Activated T-cell treated with anti-CD3 and anti-CD28 coated beads, Interleukin-2, amount 50 U/mL, for 24 hours (primary cell): ENCODE measurements at places on chromosomes 16 and 17.

DNA sequence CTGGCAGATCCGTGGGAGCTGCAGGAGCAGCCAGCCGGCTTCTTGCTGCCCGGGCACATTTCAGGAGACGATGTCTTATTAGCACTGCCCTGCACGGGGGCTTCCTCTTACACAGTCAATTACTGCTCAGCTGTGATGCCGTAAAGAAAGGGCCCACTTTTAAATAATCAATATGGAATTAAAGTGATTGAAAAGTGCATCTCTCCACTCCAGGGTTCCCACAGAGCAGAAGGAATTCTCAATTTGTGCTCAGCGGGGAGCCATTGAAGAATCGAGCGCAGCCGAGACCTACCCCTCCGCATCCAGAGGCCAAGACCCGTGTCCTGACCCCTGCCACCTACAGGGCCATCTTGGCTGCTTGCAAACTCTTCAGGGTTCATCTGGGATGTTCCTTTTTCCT is 399.4 kb upstream of the C16orf82 start:
- no peak for DNase-seq

- DNase-seq: no peak
These were observed 93.3 kb downstream of the TOX3 start for GRCh38 chr16:52453644-52454043.

DNA sequence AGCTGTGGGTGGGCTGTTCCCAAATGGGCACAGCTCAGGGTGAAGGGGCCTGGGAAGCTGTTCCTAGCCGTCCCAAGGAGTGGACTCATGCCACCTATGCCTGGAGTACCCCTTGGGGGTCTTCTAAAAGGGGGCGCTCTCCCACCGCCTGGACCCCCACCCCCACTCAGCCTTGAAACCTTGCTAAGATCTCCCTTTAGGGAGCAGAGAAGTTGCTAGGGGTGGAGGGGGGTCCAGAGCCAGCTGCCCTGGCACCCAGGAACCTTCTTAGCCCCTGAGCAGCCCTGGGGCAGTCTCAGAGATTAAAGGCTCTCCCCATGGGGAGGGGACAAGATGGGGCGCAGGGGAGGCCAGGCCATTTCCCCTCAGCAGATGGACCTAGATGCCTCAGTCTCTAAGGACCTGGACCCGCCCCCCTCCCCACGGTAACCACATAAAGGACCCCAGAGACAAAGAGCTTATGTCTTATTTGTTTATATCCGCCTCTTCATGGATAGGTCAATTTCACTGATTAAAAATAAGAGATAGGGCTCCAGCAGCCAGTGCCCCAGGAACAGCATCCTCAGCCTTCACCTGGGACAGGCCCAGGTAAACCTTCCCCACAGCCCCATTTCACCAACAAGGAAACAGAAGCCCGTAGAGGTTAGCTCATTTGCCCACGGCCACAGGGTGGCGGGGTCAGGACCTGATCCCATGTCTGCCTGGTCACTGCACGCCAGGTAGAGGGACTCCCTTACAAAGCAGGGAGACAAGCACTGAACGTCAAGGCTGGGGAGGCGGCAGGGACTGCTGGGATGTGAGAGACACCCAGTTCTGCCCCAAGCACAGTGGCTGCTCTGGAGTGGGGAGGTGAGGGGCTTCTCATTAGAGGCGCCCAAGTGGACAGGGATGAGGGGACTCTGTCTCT is 3.4 kb downstream of the MTSS2 start:
- DNase-seq: no peak

DNA sequence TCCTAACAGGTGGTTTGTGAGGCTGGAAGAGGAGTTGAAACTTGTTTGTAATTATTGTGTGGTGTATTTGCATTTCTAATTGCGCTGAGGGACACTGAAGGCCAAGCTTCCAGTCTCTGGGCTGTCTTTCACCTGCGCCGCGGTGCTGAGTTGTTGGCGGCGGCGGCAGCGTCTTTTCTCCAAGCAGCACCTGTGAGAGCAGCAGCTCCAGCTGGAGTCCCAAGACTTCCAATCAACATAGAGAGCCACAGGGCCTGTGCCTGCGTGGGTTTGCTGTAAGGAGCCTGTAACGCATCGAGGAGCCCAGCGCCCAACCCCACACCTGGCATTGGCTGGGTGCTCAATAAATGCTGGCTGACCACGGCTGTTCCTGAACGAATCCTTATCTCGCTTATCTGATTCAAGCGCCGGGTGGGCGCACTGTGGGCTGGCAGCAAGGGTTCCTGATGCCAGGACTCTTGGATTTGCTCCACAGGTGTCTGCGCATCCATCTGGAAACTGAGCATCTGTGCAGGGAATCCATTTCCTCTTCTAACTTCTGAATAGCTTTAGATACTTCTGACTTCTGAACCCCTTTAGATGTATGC is 138.1 kb downstream of the ASIC2 start:
- DNase-seq: no peak

GRCh38 chr17:59488805-59489204 is 76.6 kb upstream of the DHX40 start:
- no peak for DNase-seq

GRCh38 chr16:29857133-29857760 is 5.8 kb downstream of the CDIPT start:
- no peak for DNase-seq

DNA sequence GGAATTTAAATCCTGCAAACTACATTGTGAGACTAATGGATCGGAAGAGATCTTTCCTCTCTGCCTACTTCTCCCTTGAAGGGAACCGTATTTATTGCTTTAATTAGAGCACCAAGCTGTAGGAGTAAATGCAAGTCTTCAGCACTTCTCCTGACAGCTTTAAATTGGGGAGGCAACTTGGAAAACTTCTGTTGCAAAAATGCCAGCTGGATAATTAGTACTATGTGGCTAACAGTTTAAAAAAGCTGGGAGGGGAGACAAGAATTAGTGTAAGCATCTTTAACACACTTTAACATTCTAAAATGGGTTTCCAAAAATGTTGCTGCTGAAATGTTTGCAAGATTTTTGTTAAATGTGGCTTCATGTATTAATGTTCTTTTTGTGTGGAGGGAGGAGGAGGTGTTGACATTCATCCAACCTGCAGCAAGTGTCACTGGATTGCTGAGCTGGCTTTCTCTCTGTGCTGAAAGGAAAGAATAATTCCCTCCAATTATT is 108.5 kb downstream of the PCTP start:
- no peak for DNase-seq

DNA sequence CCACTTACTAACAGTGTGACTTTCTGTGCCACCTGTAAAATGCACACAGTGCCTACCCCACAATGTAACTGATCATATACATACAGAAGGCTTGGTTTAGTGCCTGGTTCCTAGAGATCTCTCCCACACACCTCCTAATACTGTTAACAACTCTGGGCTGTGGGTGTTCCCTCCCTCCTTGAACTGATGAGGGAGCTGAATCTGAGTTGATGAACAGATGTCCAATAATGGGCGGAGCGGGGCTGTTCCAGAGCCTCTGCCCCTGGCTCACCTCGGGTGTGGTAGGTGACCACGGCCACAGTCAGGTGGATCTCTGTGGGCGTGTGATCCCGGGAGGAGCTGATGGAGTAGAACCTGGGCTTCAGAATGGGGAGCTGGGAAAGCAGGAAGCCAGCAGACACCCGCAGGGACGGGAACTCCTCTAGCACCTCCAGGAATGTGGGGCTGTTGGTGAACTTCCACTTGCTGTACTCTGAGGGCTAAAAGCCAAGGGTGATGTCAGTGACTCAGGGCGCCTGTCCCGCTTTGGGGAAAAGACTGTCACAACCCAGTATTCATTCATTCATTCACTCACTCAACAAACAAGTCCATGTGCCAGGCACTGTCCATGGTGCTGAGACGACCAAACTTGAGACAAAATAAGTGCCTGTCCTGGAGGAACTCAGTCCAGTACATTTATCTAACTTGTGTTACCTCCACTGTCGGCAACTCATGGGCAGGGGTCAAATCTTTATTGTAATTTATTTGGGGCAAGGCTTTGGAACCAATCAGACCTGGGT is 37.6 kb downstream of the NOS2 start:
- DNase-seq: no peak
